Activated CD8-positive, alpha-beta memory T cell treated with anti-CD3 and anti-CD28 coated beads, Interleukin-2, amount 10 ng/mL, durations not matched to agents 7 days and 5 days (primary cell): ENCODE measurements at places on chromosomes 2 and 18. TPM values are rescaled to one million over a fixed set of nuclear protein-coding genes. Genes with fewer than 3 reads are reported as not detected.

DNA sequence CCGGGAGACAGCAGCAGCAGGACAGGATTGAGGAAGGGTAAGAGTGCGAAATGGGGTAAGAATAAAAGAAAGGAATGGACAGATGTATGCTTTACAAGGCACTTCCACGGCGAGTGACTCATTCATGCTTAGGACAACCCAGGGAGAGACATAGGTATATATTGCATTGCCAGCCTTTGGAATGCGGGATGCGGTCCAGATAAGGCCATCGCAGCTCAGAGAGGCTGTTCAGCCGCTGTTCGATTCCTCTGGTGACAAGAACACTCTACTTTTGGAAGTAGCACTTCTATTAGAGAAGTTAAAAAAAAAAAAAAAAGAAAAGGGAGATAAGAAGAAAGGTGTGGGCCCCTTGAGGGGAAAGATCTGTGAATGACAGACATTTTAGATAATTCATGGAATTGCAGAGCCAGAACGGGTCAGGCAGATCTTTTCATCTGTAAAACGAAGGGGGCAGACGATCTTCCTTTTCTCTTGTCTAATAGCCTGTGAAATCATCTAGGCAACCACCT lies 819 bp upstream of the NCOA1 start:
- no peak for DNase-seq

DNA sequence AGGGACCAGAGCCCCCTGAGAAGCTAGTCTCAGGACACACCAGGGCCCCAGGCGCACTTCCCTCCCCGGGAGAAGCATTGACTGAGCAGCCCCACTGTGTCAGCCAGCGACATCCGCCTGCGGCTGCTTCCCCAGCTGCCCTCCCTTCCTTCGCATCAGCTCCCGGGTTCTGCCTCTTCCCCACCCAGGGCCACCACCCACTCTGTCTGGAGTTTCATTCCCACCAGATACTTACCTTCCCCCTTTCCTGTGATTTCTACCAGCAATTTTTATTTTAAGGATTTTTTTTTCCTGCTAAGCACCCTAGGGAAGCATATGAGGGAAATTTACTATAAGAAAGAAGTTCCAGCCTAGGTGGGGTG lies 99.2 kb downstream of the SMAD7 start:
- no peak for DNase-seq

GRCh38 chr2:20429528-20429927 lies 17.3 kb upstream of the RHOB start:
- peak; percentile 41 for DNase-seq

DNA sequence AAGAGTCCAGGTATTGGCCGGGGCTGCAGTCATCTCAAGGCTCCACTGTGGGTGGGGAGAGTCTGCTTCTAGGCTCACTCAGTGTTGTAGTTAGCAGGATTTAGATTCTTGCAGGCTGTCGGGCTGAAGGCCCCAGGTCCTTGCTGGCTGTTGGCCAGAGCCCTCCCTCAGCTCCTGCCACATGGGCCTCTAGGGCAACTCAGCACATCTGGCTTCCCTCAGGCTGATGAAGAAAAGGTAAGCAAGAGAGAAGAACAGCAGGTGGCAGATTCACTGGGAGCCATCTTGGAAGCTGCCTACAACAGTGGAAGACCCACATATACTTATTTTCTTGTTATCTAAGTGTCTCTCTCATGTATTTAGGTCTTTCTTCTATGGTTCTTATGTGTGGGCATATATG lies 4.3 kb downstream of the MRPS9 start:
- no peak for DNase-seq

- no peak for DNase-seq
These were observed 2.5 kb downstream of the RPIA start for GRCh38 chr2:88693911-88694414.

GRCh38 chr2:68505603-68506159 lies 38.3 kb downstream of the APLF start:
- no peak for DNase-seq

DNA sequence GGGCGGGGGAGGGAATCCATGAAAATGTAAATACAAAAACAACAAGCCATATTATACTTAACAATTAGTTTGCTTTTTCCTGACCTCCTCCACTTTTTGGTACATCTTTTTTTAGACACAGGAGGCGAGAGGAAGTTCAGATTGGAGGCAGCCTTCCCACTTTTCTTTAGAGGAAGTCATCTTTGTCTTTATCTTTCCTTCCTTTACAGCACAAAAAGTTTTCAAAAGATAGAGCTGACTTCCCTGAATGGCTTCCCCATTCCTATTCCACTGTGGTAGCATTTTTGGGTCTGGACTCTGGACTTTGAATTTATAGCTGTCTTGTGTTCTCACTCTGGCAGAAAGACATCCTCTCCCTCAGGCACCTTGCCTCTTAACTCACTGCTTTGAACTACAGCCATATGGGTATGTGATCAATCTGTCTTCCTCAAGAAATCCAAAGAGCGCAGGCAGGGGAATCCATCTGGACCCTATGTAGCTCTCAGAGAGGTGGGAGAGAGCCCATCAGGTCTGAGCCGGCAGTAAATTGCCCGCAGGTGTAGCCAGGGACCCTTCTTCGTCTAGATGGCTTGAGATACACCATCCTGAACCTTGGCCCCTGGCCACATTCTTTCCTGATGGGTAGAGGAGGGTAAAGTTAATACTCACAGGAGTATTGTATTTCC lies 101.9 kb downstream of the AQP4 start:
- DNase-seq, result no peak

DNA sequence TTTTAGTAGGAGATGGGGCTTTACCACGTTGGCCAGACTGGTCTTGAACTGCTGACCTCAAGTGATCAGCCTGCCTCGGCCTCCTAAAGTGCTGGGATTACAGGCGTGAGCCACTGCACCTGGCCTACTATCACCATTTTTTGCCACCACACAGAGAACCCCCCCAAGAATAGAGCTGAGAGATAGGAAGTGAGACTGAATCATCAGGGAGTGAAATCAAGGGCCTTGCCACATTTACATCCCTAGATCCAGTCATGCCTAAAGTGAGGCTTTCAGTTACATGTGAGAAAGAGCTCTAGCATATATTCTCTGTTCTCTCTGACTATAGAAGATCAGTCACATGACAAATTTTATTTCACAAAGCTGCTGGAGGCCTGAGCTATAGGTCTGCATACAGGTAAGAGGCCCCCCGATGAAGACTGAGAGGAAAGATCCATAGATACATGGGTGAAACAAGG lies 28.0 kb upstream of the KCMF1 start:
- DNase-seq, result no peak

- peak; percentile 57 for DNase-seq
These were observed 15.6 kb downstream of the ODC1 start for GRCh38 chr2:10432311-10433181.

DNA sequence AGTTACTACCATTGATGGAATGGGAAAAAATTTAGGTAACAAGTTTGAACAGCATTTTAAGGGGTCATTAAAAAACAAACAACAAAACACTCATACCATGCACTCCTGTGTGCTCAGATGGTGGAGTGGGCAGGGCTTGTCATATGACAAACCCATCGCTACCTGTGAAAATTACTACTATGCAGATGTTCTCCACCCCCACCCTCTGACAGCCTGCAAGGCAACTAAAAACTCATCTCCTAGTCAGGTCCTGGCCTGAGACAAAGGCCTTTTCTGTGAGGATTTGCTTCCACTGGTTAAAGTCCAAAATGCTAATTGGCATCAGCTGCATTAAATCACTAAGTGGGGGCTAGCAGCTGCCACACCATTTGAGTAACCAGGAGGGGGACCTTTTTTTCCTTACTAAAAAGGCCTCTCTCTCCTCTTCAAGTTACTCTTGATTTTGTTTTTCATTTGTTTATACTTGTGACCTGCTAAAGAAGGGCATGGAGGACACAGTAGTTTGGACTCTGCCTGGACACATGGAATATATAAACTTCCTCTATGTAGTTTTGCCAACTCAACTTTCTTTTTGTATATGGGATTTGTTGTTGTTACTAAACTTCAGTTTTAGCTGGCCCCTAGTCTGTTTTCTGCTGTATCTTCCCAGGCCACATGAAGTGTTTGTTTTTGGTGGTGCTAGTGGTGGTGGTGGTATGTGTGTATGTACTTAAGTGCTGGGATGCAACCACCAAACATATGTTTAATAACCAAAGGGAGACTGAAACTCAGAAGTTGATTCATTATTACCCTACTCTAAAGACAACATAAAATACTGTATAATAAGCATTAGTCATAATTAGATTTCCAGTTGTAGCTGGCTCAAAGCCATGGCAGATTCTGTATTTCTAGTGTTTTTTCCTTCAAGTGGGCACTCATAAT lies 121.3 kb downstream of the MAP4K4 start:
- DNase-seq, result no peak

- no peak for DNase-seq
These were observed 57.9 kb upstream of the CXCR4 start for GRCh38 chr2:136175868-136176267.

GRCh38 chr2:8388781-8389180 lies 293.1 kb upstream of the ID2 start:
- DNase-seq, result no peak

DNA sequence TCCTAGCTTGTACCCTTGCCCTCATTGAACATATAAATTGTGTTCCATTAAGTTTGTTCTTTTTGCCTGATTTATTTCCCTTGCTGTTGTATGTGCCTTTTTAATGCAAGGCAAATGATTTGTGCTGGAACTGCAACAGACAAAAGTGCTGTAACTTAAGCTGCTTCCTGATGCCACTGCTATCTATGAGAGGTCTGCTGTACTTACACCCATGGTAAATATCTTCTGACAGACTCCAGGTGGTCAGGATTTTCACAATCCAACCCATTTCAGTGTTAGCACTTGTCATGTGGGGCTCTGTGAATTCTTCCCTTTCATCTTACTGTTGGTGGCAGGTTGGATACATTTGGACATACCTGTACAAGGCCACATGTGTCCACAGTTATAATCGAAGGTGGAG lies 63.5 kb downstream of the ARHGAP15 start:
- DNase-seq, result no peak

DNA sequence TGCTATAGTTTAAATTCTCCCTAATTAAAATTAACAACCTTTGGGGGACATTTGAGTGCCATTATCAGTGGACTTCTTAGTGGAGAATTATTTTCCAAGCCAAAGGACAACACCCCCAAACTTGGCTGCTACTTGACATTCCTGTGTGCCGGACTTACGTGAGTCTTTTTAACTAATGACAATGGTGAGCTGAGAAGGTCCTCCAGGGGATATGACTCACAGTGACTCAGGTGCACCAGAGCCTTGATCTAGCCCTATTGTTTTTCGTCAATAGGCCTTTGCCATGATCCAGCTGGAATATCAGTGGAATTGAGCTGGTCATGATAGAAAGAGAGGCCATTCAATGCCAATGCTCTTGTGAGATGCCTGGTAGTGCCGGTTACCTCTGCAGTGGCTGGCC lies 118.1 kb upstream of the CXCR4 start:
- DNase-seq, result no peak

DNA sequence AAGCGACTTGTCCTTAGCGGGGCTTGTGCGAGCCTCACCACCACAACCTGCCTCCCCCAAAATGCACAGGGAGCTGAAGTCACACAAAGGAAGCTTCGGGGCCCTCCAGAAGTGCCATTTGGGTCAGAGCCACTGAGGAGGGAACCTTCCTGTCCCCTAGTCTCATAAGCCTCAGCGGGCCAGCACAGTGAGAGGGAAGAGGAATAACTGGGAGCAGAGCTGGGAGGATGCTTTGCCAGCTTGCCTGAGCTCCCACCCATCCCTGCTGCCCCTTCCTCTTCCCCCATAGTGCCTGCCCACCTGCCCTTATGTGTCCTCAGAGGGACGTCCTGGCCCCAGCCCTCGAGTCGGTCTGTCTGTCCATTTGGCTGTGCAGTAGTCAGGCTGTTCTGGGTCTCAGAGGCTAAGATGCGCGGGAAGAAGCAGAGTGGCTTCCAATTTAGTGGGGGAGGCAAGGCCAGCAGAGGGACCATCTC lies 51.8 kb upstream of the GPR17 start:
- no peak for DNase-seq

DNA sequence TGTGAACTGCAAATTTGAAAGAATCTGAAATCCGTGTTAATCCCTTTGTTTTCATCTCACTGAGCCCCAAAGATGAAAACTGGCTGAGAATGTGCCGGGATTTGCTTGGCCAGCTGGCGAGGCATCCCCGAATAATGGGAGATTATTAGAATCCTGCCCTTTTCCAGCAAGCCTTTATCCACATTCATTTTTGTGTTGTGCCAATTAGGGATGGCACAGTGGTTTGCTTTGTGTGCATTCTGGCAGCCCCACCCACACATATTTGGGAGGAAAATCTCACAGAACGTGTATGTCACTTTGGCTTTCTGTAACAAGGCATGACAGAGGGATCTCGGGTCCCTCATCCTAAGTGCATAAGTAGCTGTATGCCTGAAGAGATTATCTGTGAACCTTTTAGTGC lies 405.8 kb upstream of the FAM98A start:
- no peak for DNase-seq

- DNase-seq, result no peak
These were observed 28.4 kb upstream of the SLC1A4 start for GRCh38 chr2:64960819-64961218.

- no peak for DNase-seq
These were observed 213.2 kb downstream of the RBM43 start for GRCh38 chr2:151048331-151049054.

GRCh38 chr2:156457523-156458517 lies 21.6 kb downstream of the GPD2 start:
- DNase-seq, result no peak

GRCh38 chr18:49725809-49726674 lies 87.3 kb downstream of the ACAA2 start:
- DNase-seq, result no peak

- no peak for DNase-seq
These were observed 425.7 kb downstream of the LRATD1 start for GRCh38 chr2:15058015-15058720.

Gene SDC1
- total RNA-seq, result 0.42 TPM

Gene KRCC1
- 20.0 TPM for total RNA-seq

Gene SPEG
- 1.3 TPM for total RNA-seq

Gene DSG4
- not detected for total RNA-seq

Gene TFCP2L1
- 0.06 TPM for total RNA-seq

Gene SKOR2
- total RNA-seq, result not detected

Gene BIN1
- 105 TPM for total RNA-seq

Gene MRPS9
- total RNA-seq, result 30.8 TPM

Gene DPYSL5
- total RNA-seq, result not detected

Gene DNAH7
- total RNA-seq, result not detected

Gene ESPNL
- total RNA-seq, result not detected

Gene ATP6V1B1
- total RNA-seq, result not detected

Gene STPG4
- 0.20 TPM for total RNA-seq
